Stimulated activated CD8-positive, alpha-beta memory T cell treated with anti-CD3 and anti-CD28 coated beads, Interleukin-4, amount 100 ng/mL, for 24 hours (primary cell): ENCODE measurements at places on chromosomes 3 and 15.
A peak's percentile ranks its signal among the peaks of the same experiment; 100 is the strongest.

- DNase-seq: no peak
Measured at GRCh38 chr15:74425630-74426029, 8.1 kb downstream of the SEMA7A start.

DNA sequence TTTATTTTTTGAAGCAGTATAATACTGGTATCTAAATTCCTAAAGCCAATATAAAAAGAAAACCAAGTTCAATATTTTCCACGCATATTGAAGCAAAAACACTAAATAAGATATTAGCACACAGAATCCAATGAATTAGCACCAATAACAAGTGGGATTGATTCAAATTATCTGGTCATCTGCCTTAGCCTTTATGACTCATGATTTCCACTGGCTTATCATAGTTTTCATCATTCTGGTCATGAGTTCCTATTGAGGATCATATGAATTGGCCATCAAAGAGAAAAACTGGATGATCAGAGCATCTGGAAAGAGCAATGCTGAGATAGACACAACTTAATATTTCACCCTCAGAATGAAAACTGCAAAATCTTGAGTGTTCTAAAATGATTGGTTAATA, 809.9 kb downstream of the MCTP2 start:
- DNase-seq: no peak

DNA sequence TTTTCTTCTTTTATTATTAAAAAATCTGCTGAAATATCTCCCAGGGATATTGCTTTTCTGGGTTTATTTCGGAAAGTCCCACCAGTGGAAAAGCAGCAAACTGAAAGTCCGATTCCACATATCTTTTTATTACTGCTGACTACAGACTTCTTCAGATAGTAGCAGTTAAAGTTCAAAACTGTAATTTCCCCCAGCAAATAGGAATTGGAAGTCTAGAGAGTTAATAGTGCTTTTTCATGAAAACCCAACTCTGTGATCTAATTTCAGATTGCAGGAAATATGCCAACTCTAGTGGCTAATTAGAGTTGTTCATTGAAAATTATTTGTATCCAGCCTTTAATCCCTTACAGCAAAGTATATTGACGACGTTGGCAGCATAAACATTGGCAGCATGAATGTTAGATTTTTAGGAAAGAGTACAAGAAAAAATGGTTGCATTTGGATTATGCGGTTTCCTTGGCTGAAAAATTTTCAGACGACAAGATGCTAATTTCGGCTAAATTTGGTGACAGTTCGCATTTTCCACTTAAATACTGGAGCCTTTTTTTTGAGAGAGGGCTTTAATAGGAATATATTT, 472.9 kb upstream of the CBLB start:
- DNase-seq: no peak

DNA sequence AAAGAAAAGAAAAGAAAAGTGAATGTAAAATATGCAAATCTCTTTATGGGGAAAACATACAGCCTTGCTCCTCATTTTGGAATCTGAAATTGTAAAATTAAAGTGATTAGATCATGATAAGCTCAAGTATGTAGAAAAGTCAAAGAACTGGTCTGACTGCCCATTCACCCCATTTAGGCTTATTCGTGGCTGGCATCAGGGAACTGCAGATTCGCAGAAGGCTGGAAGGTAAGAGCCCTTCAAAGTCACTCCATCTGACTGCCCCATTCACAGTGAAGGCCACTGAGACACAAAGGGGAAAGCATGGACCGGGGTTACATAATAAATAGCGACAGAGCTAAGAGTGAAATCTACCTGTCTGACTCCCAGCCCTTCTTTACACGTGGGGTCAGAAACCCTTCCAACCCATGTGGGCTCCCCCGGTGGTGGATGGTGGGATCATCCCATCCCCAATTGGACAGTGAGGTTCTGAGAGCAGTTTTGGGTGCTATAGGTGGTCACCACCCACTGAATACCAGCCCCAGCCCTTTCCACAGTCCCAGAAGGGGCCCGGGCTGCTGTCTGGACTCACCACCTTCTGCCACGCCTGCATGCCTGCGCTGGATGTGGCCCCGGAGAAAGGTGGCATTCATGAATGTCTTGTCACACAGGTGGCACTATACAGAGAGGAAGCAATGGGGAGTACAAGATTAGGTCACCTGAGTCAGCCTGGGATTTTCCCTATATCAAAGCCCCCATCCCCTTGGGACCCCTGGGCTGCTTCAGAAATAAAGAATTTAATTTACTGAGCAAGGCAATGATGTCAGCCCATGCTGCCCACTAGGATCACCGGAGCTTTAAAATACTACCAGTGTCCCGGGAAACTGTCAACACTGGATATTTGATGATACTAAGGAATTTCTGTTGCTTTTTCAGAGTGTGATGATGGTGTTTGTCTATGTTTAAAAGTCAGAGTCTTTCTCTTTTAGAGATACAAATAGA, 17.9 kb downstream of the DZIP1L start:
- no peak for DNase-seq

DNA sequence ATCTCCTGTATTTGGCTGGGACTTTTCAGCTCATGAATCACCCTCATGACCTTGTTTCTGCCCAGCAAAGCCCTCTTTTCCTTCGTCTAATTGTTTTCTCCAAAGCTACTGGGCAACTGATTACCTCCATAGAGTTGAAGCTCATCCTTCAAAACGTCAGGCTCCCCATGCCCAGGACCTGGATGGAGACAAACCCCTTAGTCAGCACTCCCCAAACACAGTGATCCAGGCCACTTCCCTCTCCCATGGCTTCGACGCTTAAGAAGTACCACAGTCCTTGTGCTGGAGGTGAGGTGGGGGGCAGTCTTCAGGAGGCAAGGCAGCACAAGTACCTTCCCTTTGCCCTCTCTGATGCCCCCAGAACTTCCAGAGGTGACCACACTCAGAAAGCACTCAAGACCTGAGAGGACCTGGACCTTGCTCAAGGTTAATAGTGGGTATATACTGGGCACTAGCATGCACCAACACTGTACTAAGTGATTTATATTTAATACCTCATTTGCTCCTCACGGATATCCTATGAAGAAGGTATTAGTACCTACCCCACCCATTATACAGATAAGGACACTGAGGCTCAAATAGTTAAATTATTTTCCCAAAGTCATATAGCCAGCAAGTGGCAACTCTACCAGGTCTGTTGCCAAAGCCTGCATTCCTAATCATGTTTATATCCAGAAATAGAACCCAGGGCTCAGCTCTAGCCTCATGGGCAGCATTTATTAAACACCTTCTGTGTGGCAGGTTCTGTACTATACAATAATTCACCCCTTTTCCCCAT, 16.5 kb downstream of the TMEM40 start:
- DNase-seq: no peak

GRCh38 chr15:95866711-95867440, 463.6 kb upstream of the NR2F2 start:
- no peak for DNase-seq

DNA sequence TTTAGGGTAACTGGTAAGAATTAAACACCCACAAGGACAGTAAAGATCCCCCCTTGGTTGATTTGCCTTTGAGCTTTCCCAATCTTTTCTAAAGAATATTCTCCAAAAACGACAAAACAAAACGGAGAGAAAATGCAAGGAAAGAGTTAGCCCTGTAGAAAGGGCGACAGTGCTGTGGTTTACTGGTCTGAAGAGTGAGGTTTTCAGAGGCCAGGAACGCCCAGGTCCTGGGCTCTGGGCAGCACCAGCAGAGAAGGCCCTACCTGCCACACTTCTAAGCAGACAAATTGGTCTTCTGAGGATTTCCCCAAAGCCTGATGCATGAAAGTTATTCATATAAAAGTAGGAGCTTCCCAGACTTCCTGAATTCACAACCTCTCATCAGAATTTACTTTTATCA, 119.3 kb downstream of the KCNMB2 start:
- DNase-seq: no peak

DNA sequence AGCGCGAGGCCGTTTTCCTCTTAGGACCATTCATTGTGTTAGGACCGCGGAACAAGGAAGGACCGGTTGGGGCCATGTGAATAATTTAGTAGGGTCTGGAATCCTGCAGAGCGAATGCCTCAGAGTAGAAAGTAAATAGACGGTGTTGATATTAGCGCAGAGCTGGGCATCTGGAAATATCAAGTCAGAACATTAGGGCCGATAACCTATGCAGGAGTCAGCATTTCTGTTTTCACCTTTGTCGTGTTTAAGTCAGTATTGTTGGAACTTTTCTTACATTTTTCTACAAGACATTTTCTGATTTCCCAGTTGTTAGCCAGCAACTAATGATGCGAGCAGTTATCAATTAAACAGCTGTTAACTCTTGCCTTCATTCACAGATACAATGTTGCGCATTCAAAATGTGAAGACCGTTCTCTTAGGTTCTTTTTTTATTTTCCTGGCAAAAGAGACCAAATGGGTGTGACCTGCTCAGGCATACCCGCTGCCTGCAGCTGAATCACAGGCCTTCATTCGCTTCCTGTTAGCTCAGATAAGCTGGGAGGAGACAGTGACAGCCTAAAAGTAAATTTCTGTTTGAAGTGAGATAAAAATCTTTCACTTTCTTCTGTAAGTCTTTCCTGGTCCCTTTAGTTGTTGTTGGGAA, 966 bp upstream of the PKM start:
- DNase-seq: peak; percentile 25

DNA sequence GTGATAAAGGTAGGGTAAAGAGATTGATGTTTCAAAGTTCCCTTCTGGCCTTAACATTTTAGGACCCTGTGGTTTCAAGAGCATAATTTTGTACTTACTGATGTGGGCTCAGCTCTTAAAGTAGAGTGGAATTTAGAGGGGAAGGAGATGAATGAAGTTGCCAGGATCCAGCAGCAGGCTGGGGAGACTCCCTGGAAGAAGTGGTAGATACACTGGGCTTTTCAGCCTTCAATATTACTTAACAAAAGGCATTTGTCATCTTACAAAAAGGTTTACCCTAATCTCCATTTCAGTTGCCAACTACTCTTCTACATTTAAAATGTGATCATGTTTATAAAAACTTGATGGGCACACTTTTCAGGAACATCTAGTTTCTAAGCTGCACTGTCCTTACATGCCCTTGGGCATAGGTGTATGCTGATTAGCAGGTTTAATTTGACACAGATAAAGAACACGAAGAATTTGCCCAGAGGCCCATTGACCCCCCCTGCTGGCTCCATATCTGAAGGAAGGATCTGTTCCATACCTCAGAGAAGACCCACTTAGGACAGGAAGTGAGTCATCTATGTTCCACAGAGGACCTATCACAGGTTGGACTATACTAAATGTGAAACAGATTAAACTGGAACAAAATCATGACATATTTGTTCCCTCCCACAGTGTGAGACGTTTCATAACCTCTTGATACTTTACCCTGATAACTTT, 93.0 kb upstream of the LPP start:
- peak; percentile 46 for DNase-seq
